ENCODE measurements at places on chromosomes 6 and 20. TPM values are rescaled to one million over a fixed set of nuclear protein-coding genes. Genes with fewer than 3 reads are reported as not detected.

Gene BMP2
- total RNA-seq: not detected

Gene ULBP3
- total RNA-seq: 1.2 TPM

Gene SGK2
- total RNA-seq: 1.4 TPM

Gene NKX2-2
- not detected for total RNA-seq
